ENCODE measurements at places on chromosomes 5 and 9.

- DNase-seq, result no peak
Measured at GRCh38 chr5:50727149-50727496, 60.7 kb downstream of the PARP8 start.

DNA sequence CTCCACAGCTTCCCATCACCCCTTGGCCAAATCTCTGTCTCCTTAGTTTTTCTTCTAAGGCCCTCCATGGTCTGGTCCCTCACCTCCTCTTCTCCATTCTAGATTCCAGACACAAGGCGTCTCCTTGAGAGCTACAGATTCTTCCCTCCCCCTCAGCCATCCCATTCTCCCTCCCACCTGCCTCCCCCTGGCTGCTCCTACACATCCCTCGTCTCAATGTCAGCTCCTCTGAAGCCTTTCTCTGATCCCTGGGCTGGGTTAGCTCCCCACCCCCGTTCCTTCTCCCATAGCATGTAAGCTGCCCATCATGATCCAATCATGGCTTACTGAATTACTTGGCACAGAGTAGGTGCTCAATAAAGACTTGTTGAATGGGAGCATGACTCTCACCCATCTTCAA is 69.0 kb downstream of the ANKH start:
- no peak for DNase-seq

DNA sequence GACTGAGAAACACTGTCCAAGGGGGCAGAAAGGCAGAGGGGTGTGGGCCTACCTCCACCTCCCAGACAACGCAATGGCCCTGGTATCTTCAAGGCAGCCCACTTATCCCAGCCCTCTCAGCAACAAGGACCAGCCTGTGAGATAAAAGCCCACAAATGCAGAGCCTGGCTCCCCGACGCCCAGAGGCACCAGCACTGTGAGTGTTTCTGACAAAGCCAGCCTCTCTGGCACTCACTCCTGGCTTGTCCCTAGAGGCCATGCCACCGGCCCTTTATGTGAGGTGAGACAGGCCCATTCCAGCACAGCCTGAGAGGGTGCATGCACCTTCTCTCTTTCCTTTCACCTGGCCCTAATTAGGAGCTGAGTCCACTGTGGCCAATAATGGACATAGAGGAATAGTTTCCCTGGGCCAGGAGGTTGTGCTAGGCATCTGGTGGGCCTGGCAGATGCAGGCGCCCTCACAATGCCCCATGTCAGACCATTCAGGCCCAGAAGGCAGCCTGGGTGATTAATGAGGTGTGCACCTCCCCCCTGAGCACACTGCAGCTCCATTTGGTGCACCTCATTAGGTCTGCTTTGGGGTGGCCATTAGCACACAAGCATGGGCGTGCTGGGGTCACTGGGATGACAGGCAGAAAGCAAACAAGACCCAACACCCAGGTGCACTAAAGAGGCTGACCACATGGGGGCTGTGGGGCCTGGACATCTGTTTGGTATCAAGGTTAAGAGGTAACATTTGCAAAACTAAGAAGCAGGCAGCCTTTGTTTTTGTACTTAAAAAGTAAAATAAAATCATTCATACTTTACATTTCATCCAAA is 176.0 kb downstream of the MED10 start:
- DNase-seq, result peak; percentile 43

DNA sequence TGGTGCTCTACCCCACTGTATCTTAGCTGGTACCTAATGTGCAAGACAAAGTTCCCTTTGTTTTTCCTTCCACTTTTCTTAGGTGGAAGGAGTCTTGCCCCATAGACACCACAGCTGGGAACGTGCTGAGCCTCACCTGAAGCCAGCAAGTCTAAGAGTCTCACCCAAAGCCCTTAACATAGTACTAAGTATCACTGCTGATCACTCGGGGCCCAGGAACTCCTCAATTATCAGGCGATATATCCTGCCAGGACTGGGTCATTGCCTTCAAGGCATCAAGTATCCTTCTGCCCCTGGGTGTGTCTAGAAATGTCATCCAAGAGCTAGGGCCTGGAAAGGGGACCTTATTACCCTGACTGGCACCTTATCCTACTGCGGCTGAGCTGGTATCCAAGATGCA is 123.9 kb downstream of the PTPRD start:
- DNase-seq, result no peak

- no peak for DNase-seq
Measured at GRCh38 chr9:132794730-132795380, 83.2 kb downstream of the AK8 start.

DNA sequence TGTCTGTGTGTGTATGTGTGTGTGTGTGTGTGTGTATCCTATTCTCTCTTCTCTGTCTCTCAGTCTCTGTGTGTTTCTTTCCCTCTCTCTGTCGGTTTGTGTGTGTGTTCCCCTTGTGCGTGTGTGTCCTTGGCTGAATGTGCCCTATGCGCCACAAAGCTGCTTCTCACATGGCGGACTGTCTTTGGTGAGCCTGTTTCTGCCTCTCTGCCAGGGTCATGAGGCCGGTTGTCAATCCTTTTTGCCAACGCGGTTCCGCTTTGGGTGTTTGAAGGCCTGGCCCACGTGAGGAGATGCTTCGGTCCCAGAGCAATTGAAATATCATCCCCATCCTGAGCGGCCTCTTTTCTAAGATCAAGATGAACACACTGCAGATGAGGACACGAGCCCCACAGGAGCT is 476.0 kb downstream of the SPATA31A7 start:
- DNase-seq, result no peak

DNA sequence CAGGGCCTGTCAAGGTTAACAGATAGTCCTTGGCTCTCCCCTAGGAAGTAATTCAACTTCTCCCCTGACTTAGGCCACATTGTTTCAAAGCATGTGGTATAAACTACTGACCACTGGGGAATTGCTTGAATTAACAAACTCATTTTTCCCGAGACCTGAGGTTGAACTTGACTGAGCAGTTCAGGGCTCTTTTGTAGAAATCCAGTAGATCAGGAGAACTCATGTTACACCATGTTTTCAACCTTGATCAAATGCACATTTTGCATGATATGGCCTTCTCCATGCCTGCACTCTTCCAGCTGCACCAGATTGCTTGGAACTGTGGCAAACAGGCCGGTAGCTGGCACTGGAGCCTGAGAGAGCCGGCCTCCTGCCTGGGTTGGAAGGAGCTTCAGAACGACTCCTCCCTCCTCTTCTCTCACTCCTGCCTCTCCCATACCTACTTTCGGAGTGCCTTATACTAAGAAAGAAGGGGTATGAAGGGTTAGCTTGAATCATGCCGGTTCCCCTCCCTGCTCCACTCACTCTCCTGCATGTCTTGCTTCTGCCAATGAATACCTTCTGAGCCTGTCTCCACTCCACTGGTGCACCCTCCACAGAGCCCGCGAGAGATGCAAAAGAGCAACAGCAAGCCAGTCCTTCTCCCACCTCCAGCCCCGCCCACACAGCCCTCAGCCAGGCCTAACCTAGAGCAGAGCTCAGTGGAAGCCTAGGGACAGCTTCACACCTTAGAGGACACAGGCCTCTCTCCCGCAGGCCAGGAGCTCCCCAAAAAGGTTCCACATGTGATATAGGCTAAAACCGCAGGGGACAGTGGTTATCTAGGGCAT is 159.4 kb downstream of the MACROH2A1 start:
- no peak for DNase-seq

DNA sequence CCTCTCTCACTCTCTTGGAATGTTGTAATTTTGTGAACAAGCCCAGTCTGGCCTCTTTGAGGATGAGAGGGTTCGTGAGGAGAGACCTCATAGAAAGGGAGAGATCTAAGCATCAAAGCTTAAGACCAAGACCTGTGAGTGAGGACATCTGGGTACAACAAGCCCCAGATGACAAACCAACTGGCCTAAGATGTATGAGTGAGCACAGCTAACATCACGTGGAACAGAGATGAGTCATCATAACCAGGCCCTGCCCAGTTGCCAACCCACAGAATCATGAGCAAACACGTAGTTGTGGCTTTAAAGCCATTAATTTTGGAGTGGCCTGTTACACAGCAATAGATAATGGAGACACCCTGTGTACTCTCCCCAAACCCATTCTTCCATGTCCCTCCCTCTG is 439.1 kb upstream of the KIF2A start:
- no peak for DNase-seq

DNA sequence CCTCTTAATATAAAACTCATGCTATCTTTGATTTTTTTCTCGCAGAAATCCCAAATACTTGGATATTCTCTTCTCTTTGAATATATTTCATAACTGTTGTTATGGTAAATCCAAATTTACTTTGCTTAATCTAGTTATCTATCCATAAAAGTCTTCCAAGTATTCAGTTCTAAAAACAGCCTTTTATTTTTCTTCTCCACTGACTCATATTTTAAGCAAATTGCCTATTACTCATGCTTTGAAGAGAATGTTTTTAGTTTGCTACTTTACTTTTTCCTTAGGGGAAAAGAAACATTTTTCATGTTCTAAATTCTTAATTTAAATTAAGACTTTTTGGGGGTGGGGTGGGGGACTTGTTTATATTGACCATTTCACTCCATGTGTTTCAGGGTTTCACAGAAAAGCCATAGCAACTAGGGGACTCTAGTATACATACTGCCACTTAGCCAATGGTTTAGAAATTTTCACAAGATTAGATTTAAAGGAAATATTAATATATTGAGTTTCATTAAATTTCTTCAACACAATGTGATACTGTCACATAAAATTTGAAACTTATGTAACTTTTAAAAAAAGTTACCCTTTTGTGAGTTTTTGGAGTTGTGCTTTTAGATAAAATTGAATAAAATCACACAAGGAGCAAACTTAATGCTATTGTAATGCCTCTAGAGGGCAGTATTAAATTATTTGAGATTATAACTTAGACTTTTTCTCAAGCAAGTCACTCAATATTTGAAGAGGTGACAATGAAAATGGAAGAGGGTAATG is 545.8 kb upstream of the ARRDC3 start:
- no peak for DNase-seq

- no peak for DNase-seq
Measured at GRCh38 chr9:14445946-14446345, 132.0 kb upstream of the NFIB start.

GRCh38 chr9:1532171-1532570 is 482.0 kb downstream of the DMRT2 start:
- no peak for DNase-seq

- DNase-seq, result no peak
Measured at GRCh38 chr9:89953824-89954615, 349.2 kb downstream of the GADD45G start.

GRCh38 chr9:94679587-94679986 is 40.3 kb upstream of the FBP1 start:
- no peak for DNase-seq

DNA sequence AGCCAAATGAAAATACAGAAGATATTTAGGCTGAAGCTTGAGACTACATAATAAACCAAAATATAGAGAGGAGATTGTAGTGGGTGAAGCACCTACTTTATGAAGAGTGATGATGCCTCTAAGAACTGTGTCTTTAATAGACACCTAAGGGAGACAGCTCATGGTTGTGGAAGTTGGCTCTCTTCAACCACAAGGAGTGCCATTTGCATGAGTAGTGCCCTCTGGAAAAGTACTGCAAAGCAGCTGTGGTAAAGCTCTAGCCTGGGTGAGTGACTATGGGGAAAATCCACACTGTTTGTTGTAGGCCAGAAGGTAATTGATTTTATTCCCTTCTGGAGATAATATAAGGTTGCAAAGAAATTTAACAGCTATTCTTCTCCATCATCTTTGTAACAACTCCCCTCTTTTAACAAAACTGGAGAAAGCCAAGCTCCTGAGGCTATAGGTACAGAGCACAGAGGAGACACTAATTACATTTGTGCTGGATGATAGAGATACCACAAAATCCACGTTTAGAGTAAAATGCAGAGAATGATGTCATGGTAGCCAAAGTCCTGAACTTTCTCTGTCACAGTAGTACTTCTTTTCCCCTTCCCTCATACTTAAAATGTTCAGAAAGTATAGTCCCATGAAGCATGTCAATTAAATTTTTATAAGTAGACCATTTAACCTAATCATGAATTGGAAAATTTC is 122.8 kb downstream of the STARD4 start:
- no peak for DNase-seq

- no peak for DNase-seq
Measured at GRCh38 chr5:72550595-72550994, 43.4 kb upstream of the ZNF366 start.

DNA sequence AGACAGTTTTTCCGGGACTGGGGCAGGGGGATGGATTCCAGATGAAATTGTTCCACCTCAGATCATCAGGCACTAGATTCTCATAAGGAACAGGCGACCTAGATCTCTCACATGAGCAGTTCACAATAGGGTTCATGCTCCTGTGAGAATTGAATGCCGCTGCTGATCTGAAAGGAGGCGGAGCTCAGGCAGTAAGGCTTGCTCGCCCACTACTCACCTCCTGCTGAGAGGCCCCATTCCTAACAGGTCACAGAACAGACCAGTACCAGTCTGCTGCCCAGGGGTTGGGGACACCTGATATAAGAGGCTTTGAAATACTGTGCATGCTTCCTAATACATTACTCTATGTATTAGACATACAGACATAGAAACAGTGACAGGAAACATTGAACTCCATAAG is 41.1 kb downstream of the PTPRD start:
- no peak for DNase-seq

- no peak for DNase-seq
Measured at GRCh38 chr9:79352322-79352721, 219.4 kb upstream of the TLE4 start.

DNA sequence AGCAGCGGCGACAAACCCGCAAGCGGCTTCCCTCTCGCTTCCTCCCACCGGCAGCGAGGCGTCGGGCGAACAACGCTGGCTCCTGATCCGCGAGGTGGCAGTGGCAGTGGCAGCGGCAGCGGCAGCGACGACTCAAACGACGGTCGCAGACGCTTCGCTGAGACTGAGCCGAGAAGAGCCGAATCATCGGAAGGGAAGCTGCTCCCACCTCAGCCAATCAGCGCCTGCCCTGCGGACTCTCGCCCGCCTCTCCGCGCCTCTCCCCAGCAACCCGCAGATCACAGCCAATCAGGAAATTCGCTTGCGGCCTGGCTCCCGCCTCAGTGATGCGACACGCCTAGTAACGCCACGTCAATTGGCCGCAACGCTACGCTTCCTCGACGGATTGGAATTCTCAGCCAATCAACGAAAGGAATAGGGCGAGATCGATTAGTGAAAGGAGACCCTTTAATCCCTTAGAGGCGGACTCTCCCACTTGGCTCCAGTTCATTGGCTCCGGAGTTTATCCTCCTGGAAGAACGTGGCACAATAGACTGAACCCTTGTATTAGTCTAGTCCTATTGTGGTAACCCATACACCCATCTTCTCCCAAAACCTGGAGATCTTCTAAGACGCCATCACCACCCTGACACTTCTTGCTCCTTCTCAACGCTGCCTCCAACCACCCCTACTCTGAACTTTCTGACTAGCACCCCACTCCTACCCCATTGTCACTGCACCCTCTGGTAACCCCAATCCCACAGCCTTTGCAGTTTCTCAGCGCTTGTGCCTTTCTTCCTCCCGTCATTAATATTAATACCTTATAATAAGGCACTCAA is at the start of gene VCP:
VCP (minus strand) TSS at position 165 of the 818 bp plus-strand sequence. CDS start 272 bp downstream, outside the sequence.
- DNase-seq, result peak; percentile 96

DNA sequence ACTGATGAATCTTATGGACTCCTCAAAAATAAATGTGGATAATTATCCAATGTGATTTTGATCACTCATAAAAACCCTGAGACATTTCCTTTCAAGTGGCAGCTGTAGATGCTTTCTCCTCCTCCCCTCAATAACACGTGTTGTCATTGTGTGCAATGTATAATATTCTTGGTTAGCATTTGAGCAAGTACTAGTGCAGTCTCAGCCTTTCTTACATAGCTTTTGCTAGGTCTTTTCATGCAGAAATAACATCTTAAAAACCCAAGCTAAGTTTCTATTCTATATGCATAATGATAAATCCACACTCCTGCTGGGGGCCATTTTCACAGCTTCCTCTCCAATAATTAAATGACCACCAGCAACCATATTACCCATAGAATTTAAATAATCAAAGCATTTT is 1835.2 kb upstream of the NUDT12 start:
- DNase-seq, result no peak

- DNase-seq, result no peak
Measured at GRCh38 chr5:117682416-117682815, 1107.8 kb upstream of the SEMA6A start.
